ENCODE measurements at places on chromosomes 7 and 10.

DNA sequence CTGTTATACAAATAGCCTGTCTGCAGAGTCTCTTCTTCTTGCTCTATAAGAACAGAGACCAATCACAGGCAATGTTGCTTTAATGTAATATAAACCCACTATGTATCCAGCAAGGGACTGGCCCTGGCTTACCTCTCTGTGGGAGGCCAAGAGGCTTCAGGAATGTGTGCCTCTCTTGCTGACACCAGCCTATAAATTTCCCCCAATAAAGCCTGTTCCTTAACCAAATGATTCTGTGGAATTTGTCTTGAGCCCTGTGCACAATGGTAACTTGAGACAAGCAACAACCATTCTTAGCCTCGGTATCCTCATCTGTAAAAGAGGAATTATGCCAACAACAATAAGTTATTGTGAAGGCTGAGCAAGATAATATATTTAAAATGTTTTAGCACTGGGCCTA, 563.7 kb downstream of the GRM8 start:
- DNase-seq, result no peak

- no peak for DNase-seq
Measured at GRCh38 chr10:14748441-14748840, 26.3 kb downstream of the FAM107B start.

DNA sequence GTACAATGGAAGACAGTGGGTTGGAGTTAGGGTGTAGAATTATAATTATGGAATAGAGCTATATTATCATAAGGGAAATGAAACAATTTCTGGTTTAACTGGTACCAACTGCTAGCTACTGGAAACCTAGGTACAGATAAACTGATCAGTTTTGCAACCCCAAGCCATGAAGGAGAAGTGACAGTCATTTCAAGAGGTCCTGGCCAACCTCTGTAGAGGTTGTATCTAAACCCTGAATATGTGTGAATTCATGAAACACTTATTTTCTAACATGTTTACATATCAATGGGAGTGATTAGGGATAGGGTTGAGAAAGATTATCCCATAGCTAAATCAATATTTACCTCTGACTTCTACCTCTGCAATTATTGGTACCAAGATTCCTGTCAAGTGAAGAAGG, 29.9 kb upstream of the CC2D2B start:
- no peak for DNase-seq

GRCh38 chr10:79193694-79194382, 125.1 kb downstream of the ZMIZ1 start:
- no peak for DNase-seq

DNA sequence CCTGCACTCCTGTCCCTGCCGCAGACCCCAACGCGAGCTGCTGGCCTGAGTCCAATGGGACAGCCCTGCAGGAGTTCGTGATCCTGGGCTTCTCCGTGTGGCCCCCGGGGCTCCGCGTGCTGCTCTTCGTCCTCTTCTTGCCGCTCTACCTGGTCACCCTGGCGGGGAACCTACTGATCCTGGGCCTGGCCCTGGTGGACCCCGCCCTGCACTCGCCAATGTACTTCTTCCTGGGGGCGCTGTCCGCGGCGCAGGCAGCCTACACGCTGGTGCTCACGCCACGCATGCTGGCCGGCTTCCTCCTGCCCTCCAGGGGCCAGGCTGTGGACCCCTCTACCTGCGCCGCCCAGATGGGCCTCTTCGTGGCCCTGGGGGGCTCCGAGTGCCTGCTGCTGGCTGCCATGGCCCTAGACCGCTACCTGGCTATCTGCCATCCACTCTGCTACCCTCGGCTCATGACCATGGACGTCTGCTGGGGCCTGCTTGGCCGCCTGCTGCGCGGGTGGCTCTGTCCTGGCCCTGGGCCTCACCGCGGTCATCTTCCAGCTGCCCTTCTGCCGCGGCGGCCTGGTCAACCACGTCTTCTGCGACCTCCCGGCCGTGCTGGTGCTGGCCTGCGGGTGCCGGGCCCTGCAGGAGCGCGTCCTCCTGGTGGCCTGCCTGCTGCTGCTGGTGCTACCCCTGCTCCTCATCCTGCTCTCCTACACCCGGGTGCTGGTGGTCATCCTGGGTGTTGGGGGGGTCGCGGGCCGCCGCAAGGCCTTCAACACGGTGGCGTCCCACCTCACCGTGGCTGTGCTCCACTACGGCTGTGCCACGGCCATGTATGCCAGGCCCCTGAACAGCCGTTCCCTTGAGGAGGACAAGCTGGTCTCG, 71.7 kb downstream of the RBAK start:
- DNase-seq, result no peak

GRCh38 chr7:44998153-44998871, 1.7 kb upstream of the CCM2 start:
- DNase-seq, result no peak

DNA sequence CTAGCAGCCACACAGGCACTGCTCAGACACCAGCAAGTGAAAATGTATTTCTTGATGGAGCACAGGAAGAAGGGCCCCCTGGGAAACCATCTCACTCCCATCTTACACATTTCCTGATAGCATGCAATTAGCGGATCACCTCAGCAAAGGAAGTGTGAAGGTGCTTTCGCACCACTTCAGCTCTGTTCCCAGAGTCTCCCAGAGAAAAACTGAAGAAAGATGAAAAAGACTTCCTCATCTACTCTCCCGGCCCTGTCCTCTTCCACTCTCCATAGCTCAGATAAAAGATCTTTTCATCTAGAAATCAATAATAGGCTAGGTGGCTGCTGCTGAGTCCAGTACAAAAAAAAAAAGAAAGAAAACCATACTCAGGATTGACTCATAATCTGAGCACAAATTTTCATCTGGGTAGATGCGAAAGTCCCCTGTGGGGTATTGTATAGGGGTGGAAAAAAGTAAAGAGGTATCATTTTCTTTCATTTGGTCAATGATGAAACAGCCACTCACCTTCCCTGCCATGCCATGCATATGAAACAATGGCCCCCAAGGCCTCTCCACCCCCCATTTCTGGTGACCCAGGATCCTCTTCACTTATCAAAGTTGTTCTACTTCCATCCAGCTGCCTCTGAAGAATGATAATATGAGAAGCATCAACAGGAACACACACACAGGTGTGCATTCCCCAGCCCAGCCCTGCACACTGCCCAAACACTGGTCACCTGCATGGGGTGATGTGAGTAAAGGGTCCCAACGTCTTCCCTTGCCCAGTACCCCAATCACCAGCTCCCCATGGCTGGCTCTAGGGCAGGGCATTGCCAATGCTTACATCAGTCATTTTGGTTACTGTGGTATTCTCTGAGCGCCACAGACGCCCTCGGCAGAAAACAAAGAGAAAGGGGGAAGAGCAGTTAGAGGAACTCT, 48.8 kb upstream of the DGKI start:
- no peak for DNase-seq
